ENCODE measurements at places on chromosomes 4 and X.
A peak's percentile ranks its signal among the peaks of the same experiment; 100 is the strongest.

- no peak for DNase-seq
Measured at GRCh38 chr4:18021470-18021719, 160 bp downstream of the LCORL start.

DNA sequence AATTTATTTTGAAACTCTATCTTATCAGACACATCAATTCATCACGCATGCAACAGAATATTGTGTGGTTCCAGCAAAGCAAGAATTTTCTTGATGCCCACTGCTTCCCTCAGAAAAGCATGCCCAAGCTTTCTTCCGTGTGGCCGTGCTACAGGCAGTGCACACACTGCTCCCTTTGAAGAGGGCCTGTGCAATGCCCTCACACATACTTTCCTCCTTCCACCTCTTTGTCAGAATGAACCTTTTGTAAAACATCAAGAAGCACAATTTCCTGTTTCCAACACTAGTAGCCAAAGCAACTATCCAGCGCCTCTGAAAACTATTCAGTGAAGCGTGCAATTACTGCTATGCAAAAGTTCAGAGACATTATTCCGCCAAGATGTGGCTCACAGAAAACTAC lies 201.7 kb downstream of the NLGN4X start:
- no peak for DNase-seq

- DNase-seq: no peak
Measured at GRCh38 chr4:59994118-59994517, 1206.0 kb upstream of the ADGRL3 start.

DNA sequence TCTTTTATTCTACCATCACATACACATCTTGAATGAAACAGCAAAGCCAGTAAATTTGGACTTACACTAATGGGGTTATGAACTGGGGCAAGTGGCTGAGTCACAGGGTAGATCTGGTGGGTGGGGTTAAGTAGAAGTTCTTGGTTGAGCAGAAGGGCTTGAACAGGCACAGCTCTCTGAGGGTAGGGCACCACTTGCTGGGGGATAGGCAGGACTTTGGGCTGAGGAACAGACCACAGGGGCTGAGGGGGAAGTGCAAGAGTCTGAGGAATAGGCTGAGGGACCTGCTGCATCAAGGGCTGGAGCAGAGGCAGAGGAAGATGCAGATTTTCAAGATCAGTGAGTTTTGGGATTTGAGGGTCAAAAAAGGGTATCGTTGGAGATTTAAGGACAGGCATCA lies 8.3 kb downstream of the CSN2 start:
- DNase-seq: no peak

- peak; percentile 28 for DNase-seq
Measured at GRCh38 chr4:67700116-67700737, 728 bp downstream of the UBA6 start.

GRCh38 chr4:66653937-66654336 lies 891.4 kb downstream of the CENPC start:
- DNase-seq: no peak

- no peak for DNase-seq
Measured at GRCh38 chr4:1200425-1201035, 28.1 kb upstream of the SPON2 start.

DNA sequence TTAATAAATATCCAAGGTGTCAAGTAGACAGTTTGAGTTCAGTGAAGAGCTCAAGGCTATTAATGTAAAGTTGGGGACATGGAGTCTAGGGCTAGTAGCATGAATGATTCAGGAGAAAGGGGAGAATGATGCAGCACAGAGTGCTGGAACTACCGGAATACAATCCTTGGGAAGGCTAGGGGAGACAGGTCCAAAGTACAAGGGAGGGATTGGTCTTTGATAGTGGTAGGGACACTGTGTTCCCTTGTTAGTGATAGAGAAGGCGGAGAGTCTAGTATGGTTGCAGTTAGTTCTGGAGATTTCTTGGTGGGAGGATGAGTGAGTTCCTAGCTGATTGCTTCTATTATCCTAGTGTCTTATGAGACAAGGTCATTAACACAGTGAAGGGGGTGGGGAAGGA lies 8.7 kb downstream of the GCNA start:
- no peak for DNase-seq

DNA sequence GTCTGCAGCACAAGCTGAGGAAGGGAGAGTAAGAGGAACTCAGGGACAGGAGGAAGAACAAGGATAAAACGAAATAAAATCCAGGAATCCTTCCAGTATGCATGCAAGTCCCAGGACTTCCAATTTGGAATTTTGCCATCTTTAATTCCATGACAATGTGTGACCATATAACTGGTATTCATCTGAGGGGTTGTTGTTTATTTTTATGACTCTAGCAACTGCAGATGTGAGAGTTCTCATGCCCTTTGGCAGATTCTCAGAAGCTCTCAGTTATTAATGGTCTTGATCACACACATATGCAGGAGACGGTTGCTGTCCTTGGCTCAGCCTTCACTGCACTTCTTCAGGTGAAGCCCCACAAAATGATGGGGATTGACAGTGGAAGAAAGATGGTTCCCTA lies 148.2 kb downstream of the SMIM20 start:
- no peak for DNase-seq

GRCh38 chr4:184617600-184618196 lies 31.5 kb downstream of the CASP3 start:
- DNase-seq: no peak

DNA sequence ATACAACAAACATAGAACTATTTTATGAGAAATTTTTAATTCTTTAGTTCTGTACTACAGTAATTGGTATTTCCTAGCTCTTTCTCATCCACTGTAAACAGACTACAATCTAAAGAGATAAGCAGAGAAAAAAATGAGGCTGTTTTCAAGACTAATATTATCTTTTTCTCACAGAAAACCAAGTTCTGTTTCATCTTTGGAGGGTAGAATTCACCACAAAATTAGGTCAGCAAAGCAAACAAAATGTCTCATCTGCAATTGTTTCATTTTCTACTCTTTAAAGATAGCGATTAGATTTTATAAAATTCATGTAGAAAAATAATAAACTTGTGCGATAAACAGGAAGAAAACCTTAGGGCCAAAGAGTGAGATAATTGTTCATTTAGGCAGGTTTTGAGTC lies 10.8 kb downstream of the APOO start:
- DNase-seq: no peak

All from germinal center (tissue), 1 donor.